ENCODE measurements at places on chromosomes 12 and 14.

DNA sequence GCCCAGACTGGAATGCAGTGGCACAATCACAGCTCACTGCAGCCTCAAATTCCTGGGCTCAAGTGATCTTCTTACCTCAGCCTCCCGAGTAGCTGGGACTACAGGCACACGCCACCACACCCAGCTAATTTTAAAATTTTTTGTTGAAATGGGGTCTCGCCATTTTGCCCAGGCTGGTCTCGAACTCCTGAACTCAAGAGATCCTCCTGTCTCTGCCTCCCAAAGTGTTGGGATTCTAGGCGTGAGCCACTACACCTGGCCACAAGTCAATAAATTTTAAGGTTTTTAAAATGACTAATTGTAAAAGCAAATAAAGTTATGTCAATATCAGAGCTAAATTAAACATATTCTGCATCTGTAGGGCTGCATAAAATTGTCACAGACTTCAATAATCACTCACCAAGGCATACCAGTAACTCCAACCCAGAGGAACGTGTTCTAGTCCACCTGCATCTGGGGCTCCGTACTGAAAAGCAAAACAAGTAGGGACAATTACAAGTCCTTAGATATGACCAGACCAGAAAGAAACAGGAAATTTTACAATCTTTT lies 13.9 kb downstream of the GNS start:
- DNase-seq, result no peak

GRCh38 chr12:111386885-111387284 lies 18.0 kb upstream of the PHETA1 start:
- no peak for DNase-seq

GRCh38 chr14:50559990-50560930 lies at the start of gene ATL1:
Gene ATL1, plus strand, starts transcription at chr14:50560145. Its CDS starts 121 bp downstream, at chr14:50560266.
- peak; percentile 34 for DNase-seq

DNA sequence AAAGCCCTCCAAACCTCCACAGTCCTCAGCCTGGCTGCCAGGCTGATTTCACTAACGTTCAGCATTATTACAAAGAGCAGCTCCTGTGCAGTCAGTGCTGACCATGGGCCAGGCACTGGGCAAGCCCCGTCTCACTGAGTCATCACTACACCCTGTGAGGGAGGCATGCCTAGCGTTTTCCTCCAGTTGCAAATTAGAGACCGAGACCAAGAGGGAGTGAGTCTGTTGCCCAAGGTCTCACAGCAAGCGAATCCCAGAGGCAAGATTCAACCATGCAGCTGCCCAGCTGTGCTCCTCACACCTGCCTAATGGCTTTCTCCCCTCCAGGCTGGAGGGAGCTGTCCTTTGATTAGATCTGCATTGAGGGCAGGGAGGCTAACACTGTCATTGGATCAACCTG lies 229.3 kb upstream of the LHX5 start:
- no peak for DNase-seq

DNA sequence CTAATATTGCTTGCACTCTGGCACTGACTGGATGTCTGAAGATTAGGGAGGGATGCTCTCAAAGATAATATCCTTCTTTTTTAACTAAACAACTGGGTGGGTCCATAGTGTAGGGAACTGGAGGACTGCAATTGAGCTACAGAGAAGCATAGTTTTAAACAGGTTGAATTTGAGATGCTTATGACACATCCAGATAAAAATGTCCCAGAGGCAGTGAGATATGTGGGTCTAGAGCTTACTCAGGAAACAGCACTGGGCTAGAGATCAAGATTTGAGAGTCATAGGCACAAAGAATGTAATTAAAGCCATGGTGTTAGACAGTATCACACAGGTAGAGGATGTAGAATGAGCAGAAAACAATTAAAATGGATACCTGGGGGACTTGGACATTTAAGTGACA lies 198.4 kb downstream of the NELL2 start:
- DNase-seq, result no peak

- peak; percentile 74 for DNase-seq
Measured at GRCh38 chr12:31736472-31736871, 7.7 kb upstream of the AMN1 start.

- no peak for DNase-seq
Measured at GRCh38 chr12:67419810-67420209, 150.7 kb downstream of the CAND1 start.

Measured in activated CD4-positive, alpha-beta T cell treated with anti-CD3 and anti-CD28 coated beads, Interleukin-2, amount 50 U/mL, for 16 hours (primary cell).